Neural progenitor cell (in vitro differentiated cells): ENCODE measurements at places on chromosomes 6 and 20. TPM values are rescaled to one million over a fixed set of nuclear protein-coding genes. Genes with fewer than 3 reads are reported as not detected.
A peak's percentile ranks its signal among the peaks of the same experiment; 100 is the strongest.

DNA sequence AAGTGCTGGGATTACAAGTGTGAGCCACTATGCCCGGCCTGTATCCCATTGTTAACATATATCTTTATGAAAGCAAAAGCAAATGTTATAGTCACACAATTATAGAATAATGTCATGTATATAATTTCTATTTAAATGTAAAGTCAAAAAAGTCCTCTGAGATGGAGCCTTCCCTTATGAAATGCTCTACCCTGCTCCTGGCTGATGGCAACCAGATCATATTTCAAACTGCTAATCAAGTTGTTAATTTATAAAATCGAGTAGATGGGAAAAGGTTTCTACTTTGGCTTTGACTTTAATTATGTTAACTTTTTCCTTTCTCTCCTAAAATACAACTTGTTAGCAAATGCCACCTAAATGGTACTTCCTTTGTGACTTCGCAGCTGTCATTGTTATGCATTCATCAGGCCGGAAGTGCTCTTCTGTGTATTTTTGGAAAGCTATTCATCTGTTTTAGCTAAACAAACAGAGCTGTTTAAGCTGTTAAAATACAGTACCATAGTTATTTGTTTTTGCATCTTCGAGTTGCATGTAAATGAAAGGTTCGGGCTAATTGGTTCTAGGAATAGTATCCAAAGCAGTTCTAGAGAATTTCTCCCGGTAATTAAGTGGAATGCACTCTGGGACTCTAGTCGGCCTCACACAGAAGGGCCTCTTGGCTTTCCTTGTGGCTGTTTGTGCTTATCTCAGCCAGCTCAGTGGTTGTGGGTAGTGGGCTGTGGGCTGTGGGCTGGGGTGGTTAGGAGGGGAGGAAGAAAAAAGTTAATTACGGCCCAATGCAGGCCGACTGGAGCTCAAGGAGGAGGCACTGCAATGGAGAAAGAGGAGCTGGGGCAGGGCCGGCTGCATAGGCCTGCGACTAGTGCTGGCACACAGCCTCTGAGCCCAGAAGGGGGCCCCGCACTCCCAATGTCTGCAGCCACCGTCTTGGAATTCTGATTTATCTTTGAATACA lies 34.8 kb downstream of the SLC35D3 start:
- peak; percentile 64 for DNase-seq

- no peak for DNase-seq
Measured at GRCh38 chr20:1491860-1492642, 831 bp upstream of the SIRPB2 start.

Gene FOXP4
- total RNA-seq, result 2.7 and 6.9 TPM in 2 replicates

Gene PSORS1C2
- total RNA-seq, result not detected in 2 replicates

DNA sequence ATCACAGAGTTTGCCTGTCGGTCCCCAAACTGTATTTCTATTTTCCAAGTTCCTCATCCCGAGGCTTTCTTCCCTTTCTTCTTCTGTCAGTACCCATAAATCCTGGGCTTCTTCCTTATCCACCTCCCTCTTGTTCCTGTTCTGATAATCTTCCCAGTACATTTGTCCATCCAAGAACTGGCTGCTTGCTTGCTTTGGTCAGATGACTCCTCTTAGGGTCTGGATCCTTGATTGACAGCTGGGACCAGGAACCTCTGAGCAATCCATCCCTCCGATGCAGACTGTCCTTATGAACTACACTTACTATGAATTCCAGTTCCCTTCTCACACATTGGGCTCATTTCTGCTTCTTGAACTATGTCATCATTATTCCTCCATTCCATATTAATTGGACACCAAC lies 275.3 kb upstream of the CITED2 start:
- no peak for DNase-seq

Gene MYL9
- 12.4 and 22.9 TPM in 2 replicates for total RNA-seq

DNA sequence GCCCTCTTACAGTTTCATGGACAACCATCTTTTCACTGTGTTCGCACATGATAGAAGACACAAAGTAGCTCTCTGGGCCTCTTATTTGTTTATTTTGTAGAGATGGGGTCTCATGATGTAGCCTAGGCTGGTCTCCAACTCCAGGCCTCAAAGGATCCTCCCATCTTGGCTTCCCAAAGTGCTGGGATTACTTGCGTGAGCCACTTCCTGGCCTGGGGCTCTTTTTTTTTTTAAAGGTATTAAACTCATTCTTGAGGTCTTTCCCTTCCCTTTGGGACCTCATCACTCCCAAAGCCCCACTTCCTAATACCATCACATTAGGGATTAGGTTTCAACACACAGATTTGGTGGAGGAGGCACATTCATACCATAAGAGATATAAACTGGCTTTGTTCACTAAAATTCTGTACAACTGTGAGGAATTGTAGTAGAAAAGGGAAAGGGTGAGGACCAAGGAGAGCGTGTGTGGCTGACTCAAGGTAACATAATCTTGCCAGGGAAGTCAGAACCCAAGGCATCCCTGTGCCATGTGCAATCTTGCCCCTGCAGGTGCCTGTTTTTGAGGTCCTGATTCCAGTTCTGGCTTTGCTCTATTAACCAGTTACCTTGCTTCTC lies 45.5 kb downstream of the EIF2S2 start:
- no peak for DNase-seq

GRCh38 chr6:15338476-15338875 lies 92.6 kb downstream of the JARID2 start:
- no peak for DNase-seq

Gene PTGIS
- total RNA-seq, result 31.3 and 35.6 TPM in 2 replicates

- no peak for DNase-seq
Measured at GRCh38 chr6:85864453-85865401, 222.0 kb upstream of the SYNCRIP start.

Gene PI16
- 0.06 TPM in 1 of 2 replicates, not detected in the other for total RNA-seq

GRCh38 chr6:33547499-33547898 lies 32.6 kb downstream of the BAK1 start:
- no peak for DNase-seq

GRCh38 chr20:63665708-63666107 lies 7.6 kb downstream of the RTEL1 start:
- DNase-seq, result no peak

Gene GJA1
- total RNA-seq, result 498 and 622 TPM in 2 replicates

GRCh38 chr6:25503686-25504085 lies 148.3 kb upstream of the SCGN start:
- no peak for DNase-seq

Gene LY6G6C
- not detected in 2 replicates for total RNA-seq

DNA sequence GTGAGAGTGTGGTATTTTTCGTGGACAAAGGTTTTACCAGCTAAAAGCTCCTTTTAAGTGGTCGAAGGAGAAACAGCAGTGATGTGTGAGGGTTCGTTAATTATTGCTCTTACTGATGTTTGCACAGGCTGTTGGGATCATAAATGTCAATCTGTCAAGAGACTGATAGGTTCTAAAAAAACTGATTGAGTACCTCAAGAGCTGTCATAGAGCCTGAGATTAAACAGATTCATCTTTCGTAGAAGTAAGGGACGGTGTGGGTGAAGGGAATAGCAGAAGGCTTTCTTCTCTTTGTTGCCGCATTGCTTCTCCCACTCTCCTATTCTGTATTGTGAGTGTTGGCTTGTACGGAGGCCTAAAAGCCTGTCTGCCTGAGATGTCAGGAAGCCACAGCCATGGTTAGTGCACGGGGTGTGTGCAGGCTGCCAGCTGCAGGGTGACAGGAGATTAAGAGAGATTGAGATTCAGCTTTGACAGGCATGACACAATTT lies 291.0 kb downstream of the ZFAND3 start:
- DNase-seq, result no peak

Gene SIRPD
- total RNA-seq, result not detected in 2 replicates

- no peak for DNase-seq
Measured at GRCh38 chr6:18245642-18246041, 18.7 kb downstream of the DEK start.

GRCh38 chr6:108116546-108117426 lies 42.2 kb upstream of the OSTM1 start:
- DNase-seq, result peak; percentile 58

Gene PRRT1
- 0.40 TPM in 1 of 2 replicates, not detected in the other for total RNA-seq

Gene CST4
- not detected in 2 replicates for total RNA-seq

DNA sequence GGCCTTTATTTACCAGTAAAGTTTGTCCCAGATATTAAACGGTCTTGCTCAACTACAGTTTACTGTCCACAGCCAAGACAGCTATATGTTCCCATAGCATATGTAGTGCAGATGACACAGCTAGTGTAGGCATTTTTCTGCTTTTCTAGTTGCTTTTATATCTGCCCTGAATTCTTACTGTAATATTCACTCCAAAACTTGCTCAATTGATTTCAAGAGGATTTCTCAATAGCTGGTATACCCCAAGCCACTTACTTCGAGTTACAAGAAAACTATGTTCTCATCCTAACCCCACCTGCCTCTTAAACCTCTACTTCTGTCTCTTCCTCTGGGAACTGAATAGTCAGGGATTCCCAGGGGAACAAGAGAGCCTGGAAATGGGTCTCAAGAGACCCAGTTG lies 18.9 kb upstream of the ROS1 start:
- DNase-seq, result no peak

Gene MYH7B
- 0.03 TPM in 1 of 2 replicates, not detected in the other for total RNA-seq

DNA sequence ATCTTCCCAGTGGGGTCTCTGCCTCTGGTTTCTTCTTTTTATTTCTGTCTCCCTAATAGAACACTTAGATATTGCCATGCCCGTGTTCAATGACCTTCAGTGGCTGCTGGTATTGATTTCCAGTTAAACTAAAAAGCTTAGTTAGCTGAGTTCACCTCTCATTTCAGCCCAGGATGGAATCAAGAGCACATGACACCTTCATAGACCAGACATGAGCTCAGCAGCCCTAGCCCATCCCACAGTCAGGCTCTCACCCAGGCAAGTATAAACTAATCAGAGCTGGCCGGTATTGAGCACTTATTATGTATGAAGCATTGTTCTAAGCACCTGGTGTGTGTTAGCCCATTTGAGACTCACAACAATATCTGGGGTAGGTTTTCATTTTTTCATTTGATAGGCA lies 33.7 kb upstream of the PLEKHG1 start:
- no peak for DNase-seq

DNA sequence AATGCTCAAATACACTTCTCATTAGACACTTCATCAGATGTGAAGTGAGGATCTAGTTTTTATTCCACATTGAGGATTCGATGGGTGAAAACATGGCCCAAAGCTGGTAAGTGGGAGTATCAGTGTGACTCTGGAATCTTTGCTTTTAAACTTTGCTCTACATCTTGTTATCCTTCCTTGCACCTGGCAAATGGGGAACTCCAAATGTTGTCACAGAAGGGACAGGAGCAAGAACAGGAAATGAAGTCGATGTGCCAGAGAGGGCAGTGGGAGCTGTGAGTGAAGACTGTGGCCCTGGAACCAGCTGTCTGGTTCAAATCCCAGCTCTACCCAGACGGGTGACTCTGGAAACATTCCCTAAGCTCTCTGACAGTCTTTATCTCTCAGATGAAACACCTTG lies 86.7 kb upstream of the AGPAT4 start:
- no peak for DNase-seq

DNA sequence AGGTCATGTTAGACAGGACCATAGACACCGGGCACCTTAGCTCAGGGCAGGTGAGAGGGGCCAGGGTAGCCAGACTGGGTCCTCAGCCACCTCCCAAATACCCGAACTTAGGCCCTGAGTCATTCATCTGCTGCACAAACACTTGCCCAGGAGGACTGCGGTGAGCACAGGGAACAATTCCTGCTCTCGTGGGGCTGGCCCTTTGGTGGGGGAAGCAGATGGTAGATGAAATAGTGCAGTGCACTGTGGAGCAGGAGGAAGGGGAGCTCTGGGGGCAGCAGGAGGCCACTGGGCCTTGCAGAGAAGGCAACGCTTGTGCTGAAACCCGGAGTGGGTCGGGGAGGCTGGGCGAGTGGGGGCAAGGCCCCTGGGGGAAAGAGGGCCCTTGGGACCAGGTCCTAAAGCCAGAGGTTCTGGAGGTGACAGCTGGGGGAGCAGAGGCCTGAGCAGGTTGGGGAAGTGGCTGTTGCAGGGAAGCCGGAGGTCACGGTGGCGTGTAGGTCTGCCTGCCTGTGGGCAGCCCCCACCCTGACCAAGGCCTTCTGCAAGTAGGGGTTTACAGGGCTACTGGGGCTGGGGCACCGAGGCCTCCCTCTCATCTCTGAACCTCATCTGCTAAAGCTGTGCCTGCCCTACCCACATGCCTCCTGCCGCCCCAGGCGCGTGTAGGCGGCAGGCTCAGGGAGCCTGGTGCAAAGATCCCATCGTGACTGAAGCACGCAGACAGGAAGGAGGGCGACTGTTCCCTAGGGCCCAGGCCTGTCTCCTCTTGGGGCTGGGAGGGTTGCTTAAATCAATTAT lies 4.7 kb upstream of the NPBWR2 start:
- no peak for DNase-seq

GRCh38 chr6:24738741-24739140 lies 19.8 kb upstream of the C6orf62 start:
- DNase-seq, result no peak
